ENCODE measurements at places on chromosomes 7 and 10. TPM values are rescaled to one million over a fixed set of nuclear protein-coding genes. Genes with fewer than 3 reads are reported as not detected.

The RTKN2 gene
- 2.7 TPM for total RNA-seq

The TMEM140 gene
- total RNA-seq, result not detected

The OR2A5 gene
- not detected for total RNA-seq

The SLC12A9 gene
- 20.7 TPM for total RNA-seq

The BTBD16 gene
- 0.24 TPM for total RNA-seq

The SEMA3C gene
- 322 TPM for total RNA-seq

The OTUD1 gene
- 12.0 TPM for total RNA-seq

The SFRP4 gene
- total RNA-seq, result not detected

The FZD8 gene
- total RNA-seq, result 8.9 TPM

The SUGCT gene
- 128 TPM for total RNA-seq

The FAM185A gene
- total RNA-seq, result 13.8 TPM

The ZNF789 gene
- 6.0 TPM for total RNA-seq

The GBX1 gene
- total RNA-seq, result not detected

All from mammary epithelial cell (primary cell).